ENCODE measurements at places on chromosomes 4 and X.

- DNase-seq, result no peak
Measured at GRCh38 chr4:182066037-182066436, 177.2 kb upstream of the TENM3 start.

DNA sequence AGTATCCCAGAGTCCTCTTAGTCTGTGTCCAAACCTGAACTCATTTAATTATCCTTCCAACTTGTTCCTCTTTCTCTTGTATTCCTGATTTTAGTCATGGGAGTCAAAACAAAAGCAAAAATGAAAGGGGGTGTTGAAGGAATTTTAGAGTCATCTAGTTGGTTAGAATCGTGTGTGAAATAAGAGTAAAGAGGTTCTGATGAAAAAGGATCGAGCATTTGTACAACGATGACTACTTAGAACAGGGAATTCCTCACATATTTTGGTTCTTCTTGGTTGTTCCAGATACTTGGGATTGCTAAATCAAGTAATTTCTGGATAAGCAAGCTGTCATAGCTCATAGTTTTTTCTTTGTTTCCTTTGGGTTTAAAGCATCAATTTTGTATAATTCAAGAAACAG lies 194.4 kb downstream of the BCOR start:
- no peak for DNase-seq

GRCh38 chrX:130825525-130825924 lies 77.5 kb downstream of the ENOX2 start:
- DNase-seq, result no peak

- DNase-seq, result no peak
Measured at GRCh38 chr4:169664615-169665014, 44.2 kb downstream of the CLCN3 start.

- no peak for DNase-seq
Measured at GRCh38 chr4:61379406-61379805, 179.3 kb downstream of the ADGRL3 start.

- DNase-seq, result no peak
Measured at GRCh38 chr4:85826060-85826678, 351.2 kb downstream of the ARHGAP24 start.

DNA sequence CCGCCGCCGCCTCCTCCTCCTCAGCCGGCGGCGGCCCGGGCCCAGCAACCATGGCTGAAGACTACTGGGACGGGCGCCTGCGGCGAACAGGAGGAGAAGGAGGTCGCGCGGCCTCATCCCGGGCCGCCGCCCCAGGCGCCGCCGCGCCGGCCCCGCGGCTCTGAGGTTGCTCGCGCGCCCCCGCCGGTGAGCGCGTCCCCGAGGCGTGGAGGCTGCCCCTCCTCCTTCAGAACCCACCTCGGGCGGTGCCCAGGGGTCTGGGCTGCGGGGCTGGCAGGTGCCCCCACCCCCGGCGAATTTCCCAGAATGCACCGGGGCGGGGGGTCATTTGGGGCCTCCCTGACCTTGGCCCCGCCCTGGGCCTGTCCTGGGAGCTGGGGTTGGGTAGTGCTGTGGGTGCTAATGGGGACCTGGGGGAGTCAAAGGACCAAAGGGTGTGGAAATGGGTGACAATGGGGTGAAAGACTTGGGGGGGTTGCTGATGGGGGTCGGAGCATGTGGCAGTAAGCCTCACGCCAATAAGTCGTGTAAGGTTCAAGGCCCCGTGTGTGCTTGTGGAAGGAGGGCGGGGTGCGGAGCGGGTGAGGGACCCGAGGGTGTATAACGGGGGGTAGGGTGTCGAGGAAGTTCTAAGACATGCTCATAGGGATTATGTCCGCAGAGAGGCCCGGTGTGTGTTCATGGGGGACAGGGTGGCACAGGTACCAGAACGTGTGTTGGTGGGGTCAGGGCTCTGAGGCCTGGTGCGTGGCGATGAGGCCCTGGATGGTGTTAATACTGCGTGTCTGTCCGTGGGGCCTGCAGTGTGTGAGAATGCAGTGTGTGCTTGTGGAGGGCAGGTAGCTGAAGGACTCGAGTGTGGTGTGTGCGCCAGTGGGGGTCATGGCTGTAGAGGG lies 687 bp downstream of the CDK16 start:
- peak; percentile 23 for DNase-seq

DNA sequence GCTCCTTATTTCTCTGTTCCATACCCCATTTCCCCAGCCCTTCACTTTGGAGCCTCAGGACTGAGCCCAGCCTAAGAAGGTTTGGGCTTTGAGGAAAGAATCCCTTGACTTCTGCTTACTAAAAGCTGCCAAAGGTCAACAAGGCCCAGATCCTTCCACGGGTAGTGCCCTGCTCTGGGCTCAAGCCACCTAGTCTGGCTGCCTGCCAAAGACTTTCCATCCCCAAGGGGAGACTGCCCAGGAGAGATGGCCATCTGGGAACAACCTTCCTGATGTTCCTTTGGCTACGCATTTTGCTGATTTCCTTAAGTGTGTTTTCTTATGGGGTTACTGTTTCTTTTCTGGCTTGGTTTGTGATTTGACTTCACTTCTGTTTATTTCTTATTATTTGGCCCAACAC lies 49.8 kb upstream of the NDP start:
- DNase-seq, result no peak

- no peak for DNase-seq
Measured at GRCh38 chr4:88110826-88111225, 47.6 kb downstream of the ABCG2 start.

- DNase-seq, result no peak
Measured at GRCh38 chr4:137968956-137969678, 273.0 kb downstream of the SLC7A11 start.

DNA sequence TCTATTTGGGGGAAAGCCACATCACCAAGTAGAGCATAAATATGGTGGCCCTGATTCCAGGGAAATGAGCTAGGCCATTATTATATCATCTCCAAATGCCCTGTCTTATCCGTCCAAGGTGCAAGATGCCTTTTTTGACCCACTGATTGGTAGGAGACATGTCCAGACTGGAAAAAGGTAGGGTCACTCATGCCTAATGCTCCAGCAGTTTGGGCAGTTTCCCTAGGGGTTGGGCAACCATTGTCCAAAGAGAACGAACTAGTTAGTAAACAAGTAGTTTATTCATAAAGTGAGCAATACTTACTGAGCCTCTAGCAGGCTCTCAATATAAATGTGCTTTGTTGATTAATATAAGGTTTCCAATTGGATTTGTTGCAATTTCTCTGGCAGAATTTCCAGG lies 6.2 kb downstream of the FHDC1 start:
- no peak for DNase-seq

GRCh38 chr4:140635606-140636005 lies 66.8 kb upstream of the UCP1 start:
- DNase-seq, result no peak

- DNase-seq, result no peak
Measured at GRCh38 chrX:41350150-41350975, 16.4 kb downstream of the DDX3X start.

DNA sequence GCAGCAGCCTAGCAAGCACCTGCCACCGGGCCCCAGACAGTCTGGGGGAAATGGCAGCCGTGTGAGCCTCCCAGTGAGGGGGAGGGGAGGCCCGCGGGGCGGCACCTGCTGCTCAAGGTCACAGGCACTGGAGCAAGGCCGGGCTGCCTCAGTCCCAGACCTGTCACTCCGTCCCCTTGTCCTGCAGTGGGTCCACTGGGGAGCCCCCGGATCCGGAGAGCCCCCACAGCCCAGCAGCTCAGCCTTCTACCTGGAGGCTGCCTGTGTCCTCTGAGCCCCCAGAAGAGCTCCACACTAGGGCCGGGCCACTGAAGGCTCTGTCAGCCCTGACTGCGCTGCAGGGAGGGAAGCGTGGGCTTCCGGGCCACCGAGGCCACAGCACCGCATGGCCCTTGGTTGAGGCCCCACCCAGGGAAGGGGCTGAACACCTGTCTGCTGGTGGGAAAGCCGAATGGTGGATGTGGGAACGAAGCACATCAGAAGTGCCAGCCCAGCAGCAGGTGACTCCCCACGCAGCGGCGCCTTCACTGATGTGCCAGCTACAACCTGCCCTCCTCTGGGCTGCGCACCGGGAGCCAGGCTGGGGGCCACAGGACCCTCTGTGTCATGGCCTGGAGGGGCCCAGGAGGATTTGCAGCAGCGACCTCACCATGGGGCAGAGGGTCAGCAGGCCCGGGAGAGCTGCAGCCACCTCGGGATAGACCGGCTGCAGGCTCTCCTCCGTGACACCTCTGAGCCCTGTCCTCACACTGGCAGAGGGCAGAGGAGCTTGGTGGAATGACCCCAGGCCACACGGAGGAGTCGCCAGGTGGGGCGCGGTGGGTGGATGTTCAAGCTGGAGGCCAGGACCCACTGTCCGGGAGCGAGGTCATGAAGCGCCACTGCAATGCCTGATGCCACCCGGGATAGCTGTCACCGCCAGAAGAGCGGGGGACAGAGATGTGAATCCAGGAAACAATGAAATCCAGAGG lies 35.0 kb upstream of the MXD4 start:
- DNase-seq, result no peak

DNA sequence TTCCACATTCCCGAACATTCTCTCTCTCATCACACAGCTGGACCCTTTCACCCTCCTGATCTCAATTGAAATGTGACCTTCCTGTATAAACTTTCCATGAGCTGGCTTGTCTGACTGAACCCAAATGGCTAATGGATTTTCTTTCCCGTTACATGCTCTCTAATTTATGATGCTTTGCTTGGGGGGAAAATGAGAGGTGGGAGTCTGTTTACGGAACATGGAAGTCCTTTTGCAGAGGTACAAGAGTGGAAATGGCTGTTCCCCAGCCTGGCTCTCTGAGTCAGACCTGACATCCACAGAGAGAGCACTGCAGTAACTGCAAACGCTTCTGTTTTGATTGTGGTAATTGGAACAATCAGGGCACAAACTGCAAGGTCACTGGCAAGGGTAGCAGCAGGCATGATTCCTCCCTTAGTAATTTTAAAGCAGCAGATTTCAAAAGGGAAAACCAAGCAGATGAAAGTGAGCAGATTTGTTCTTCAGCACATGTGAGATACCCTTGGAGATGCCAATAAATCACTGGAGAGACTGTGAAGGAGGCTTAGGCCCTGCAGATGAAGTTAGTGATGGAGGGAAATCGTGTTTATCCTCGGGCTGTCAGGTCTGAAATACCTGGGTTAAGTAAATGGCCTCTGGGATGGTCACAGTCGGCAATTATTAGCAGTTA lies 83.9 kb downstream of the SNCA start:
- no peak for DNase-seq

DNA sequence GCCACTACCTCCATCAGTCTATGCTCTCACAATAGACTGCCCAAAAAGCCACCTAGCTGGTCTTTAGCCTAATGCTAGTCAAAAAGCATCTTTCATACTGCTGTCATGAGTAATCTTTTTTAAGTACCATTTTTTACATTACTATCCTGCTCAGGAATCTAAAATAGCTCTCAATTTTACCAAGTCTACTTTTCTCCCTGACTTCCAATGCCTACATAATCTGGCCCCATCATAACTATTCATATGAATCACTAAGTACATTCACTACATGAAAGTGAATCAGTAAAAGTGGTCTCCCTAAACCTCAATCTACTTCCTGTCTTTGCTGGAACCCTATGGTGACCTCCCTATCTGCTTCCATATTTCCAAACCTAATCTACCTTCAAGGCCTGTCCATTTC lies 105.9 kb downstream of the THOC2 start:
- no peak for DNase-seq

GRCh38 chr4:20430259-20430941 lies 178.7 kb downstream of the SLIT2 start:
- no peak for DNase-seq

DNA sequence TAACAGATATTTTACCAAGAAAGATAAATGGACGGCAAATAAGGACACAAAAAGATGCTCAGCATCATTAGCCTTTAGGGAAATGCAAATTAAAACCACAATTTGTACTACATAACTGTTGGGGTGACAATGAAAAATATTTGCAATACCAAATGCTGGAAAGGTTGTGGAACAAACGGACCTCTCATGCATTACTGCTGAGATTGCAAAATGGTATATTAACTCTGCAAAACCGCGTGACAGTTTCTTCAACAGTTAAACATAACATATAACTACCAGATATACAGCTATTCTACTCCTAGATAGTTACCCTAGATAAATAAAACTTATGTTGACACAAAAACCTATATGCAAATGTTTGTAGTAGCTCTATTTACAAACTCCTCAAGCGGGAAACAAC lies 6.3 kb upstream of the OTC start:
- DNase-seq, result no peak

GRCh38 chr4:38603652-38604051 lies 60.3 kb upstream of the KLF3 start:
- DNase-seq, result no peak

- DNase-seq, result no peak
Measured at GRCh38 chr4:142815834-142816233, 30.3 kb downstream of the INPP4B start.

DNA sequence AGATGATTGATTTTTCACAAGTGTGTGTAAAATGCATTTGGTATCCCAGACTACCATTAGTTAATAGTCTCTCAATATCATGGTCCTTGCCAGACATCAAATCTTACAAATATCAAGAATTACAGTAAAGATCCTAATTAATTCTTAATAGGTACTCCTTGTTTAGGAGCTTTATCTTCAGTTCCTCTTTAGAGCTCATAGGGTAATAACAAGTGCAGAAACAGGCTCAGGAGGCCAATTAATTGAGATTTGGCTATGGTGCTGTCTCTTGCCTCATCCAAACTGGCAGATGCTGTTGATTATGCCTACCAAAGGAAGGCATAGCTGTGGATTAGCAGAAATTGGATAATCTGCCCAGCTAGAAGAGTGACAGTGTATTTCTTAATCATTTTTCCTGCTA lies 6.9 kb downstream of the MTMR1 start:
- no peak for DNase-seq

DNA sequence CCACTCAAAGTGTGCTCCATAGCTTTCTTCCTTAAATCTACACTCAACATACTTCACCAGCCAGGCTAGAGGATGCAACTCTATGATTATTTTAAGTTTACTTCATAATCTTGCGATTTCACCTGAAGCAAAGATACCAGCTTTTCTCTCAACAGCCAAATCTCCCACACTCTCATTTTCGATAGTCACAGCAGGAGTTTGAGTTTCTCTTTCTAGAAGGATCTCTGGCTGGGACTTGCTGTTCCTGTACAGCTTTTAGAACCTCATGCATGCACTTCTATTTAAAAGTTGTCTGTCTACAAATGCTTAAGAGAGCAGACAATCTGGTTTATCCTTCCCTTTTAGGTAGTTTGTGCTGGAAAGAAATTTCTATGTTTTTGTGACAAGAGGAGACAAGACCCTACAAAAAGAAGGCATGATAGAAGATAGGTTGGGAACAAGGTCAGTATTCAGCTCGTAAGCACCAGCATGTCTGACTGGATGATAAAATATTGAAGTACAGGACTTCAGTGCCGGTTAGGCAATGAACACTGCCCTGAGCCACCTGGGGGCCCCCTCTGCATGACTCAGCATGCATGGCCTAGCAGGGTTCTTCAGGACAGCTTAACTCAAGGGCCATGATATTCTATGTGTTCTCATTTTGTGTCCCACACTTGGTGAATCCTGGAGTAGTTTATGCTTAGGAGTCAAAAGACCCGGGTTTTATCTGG lies 65.6 kb downstream of the ATXN3L start:
- DNase-seq, result no peak

GRCh38 chr4:26789208-26789607 lies 71.4 kb upstream of the STIM2 start:
- no peak for DNase-seq

GRCh38 chr4:95910749-95911148 lies 70.9 kb downstream of the PDHA2 start:
- no peak for DNase-seq

- DNase-seq, result no peak
Measured at GRCh38 chrX:110222497-110223257, 95.2 kb downstream of the AMMECR1 start.
